ENCODE measurements at places on chromosomes 12 and 14.

- peak; percentile 15 for DNase-seq
Measured at GRCh38 chr12:5648692-5649359, 216.9 kb downstream of the NTF3 start.

DNA sequence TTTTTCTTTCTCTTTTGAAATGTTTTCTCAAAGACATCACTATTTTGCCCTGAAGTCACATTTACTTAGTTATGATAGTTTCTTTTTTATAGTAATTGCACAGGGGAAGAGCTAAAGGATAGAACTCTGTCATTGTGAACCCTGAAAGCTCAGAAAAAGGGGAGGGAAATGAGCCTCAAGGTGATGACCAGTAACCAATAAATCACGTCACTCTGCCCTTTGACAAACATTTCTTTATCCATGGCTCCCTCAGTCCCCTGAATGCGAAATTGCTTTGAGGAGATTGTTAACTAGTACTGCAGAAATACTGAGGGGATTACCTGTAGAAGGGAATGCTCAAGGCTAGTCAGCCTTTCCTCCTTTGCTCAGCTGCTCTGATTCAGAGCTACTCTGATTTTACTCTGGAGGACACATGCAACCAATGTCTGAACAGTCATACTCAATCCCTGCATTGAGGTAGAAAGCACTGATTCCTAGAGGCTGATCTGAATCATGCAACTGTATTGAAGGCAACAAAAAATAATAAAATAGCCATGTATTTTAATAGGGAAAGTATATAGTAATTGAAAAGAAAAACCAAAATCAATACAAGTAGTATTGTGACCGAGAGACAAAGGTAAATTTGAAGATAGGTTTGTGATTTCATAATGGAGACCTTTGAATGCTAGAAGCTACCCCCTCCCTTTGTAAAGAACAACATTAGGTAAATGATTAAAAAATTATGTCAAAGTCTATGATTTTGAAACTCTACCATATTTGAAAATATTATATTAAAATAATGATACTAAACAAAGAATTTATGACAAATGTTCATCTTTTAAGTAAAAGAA lies 24.7 kb downstream of the SLCO1B1 start:
- no peak for DNase-seq

DNA sequence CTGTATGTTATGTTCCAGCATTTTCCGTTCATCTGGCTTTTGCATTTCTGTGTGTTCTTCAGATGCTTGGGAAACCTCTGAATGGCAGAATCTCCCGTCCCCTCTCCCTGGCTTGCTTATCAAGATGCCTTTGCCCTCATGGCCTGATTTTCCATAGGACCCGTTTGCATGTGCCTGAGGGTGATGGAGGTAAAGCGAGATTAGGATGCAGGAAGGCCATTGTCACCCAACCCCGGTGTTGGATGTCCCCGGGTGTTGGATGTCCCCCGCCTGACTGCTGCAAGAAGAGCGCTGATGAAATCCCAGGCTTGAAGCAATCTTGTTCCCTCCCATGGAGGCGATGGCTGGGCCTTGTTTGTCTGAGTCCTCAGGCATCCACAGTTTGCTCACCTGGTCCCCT lies 9.6 kb downstream of the BRI3BP start:
- DNase-seq: no peak

- DNase-seq: no peak
Measured at GRCh38 chr12:41289501-41289900, 101.4 kb downstream of the PDZRN4 start.

- peak; percentile 84 for DNase-seq
Measured at GRCh38 chr14:29810682-29811081, 117.0 kb downstream of the PRKD1 start.

GRCh38 chr12:132071830-132072384 lies 72.2 kb downstream of the DDX51 start:
- no peak for DNase-seq

GRCh38 chr12:19891936-19892591 lies 452.8 kb downstream of the AEBP2 start:
- DNase-seq: no peak

GRCh38 chr14:80981156-80981555 lies 25.7 kb downstream of the TSHR start:
- DNase-seq: no peak

DNA sequence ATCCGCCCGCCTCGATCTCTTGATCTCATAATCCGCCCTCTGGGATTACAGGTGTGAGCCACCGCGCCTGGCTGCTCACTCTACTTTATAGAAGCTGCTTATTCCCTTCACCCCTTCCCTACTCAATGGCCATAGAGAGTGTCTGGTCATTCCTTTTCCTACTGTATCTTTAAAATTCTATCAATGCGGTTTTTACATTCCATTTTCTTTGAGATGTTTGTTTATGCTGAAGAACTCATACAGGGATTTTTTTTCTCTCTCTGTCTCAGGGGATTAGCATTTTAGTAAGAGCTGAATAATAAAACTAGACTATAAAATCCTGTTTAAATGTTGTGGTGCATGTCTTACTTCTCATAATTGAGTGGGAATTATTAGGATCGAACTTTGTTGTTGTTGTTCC lies 218.6 kb upstream of the FOXN3 start:
- DNase-seq: no peak

- DNase-seq: no peak
Measured at GRCh38 chr14:22400655-22401259, 188.3 kb downstream of the DAD1 start.

DNA sequence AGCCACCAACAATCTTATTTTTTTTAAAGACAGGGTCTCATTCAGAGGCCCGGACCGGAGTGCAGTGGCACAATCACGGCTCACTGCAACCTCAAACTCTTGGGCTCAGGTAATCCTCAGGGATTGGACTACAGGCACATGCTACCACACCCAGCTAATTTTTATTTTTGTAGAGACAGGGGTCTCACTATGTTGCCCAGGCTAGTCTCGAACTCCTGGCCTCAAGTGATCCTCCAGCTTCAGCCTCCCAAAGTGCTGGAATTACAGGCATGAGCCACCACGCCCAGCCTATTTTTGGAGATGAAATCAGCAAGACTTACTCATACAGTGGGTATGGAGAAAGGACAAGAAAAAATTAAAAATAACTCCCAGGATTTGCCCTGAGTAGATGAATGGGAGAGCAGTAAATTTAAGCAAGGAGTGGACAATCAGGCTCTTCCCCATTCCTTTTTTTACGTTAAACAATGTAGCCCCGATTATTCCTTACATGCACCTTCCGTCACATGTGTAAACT lies 13.2 kb downstream of the FMNL3 start:
- DNase-seq: no peak

DNA sequence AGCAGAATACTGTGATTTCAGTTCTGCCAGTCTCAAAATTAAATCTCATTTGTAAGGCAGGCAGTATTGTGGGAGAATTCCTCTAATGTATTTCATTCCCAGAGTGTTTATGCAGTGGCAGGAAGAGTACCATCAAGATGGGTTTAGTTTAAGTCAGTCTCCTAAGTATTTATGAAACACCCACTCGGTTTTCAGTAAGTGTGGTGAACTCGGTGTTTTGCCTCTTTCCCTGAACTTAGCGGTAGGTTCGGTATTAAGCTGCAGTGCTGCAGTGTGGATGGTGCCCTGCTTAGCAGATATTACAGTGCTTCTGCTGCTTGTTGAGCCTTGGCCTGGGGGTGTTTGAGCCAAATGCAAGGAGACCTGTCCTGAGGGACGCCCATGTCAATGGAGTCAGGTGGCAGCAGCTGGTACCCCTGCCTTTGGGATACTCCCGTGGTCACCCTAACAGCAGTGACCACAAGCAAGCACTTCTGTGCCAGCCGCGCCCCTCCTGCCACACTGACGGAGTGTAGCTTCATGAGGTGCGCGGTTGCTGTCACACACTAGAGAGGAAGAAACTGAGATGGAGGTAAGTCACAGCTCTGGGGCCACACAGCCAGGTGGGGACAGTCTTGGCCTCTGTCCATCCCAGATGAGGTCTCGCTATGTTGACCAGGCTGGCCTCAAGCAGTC lies 15.8 kb downstream of the COA8 start:
- no peak for DNase-seq

All from NCI-H2081 treated with DMSO at 0.1 percent for 48 hours (cell line).